ENCODE measurements at places on chromosomes 13 and 19.

- DNase-seq: no peak
These were observed 27.4 kb downstream of the GRIK5 start for GRCh38 chr19:42042455-42043170.

- DNase-seq: no peak
These were observed 383.4 kb downstream of the ZNF536 start for GRCh38 chr19:30755581-30755980.

DNA sequence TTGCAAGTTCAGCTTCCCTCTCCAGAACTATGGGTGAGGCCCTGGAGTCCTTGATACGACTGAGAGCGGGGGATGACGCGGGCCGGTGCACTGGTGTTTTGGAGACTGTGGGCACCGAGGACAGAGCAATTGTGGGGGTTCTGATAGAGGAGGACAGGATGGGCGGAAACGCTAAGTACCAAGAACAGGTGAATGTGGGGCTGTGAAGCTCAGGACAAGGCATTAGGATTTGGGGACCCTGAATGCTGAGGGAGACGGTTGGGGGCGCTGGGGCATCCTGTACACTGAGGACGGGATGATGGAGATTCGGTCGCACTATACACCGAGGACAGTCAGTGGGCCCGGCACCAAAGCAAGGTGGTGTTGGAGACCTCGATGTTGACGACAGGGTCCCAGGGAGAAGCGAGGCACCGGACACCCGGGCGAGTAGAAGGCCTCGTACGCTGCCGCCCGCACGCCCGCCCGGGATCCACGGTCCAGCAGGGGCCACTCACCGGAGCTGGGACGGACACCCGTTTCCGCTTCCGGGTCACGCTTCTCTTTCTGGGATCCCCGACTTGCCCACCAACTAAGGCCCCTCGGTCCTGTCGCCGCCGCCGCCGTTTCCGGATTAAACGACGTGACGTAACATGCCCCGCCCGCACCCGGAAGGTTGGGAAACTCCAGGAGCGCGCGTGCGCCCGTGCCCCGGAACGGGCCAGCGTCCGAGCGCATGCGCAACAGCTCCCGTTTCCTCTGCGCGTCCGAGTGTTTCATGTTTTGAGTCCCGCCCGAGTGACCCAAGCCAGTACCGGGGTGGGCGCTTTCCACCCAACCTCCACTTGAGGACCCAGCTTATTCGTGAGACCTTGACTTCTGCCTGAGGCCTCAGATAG lies at the start of gene CHMP2A:
Gene CHMP2A (minus strand): TSS at position 612 of the 875 bp plus-strand sequence. CDS start 893 bp downstream, outside the sequence.
- peak; percentile 98 for DNase-seq

DNA sequence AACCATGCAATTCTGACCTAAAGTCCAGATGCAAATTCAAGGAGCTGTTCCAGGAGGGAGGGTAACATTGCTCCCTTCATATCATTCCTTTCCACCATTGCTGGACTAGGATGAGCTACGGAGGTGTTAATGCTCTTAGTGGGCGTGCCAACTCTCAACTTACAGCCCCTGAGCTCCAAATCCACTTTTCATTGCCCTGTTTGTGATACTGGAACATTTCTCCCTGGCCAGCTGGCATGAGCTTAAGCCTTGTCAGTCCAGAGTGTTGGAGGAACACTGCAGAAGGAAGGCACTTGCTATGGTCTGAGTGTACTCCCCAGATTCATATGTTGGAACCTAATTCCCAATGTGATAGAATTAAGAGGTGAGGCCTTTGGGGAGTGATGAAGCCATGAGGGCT lies 70.4 kb upstream of the FARP1 start:
- DNase-seq: no peak

- DNase-seq: no peak
These were observed 964 bp downstream of the PCDH17 start for GRCh38 chr13:57632276-57633140.

DNA sequence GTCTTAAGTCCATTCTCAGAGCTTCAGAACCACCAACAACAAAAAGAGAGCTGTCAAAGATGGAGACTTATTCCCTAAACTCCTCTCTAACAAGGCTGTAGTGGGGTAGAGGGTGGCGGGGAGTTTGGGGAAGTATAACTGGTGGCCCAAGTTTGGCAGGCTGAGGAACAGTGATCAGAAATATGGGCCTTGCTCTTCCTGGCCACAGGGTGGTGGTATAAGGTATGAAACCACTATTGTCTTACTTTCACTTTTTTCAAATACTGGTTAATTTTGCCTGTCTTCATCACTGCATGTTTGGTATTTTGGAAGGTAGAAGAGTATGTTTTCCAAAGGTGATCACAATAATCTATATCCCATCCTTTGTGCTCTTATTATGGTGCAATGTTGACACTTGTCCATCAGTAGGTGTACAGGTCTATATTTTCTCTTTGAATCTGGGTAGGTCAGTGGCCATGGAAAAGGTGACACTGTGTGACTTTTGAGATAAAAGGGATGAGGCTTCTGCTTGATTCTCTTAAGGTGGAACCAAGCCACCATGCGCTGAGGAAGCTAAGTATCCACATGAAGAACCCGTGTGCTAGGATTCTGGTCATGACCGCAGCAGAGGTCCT lies 23.2 kb upstream of the GPC5 start:
- no peak for DNase-seq

GRCh38 chr19:3868770-3869456 lies at the start of gene ZFR2:
TSS of gene ZFR2 (minus strand) at chr19:3869038. CDS start at chr19:3869017, 21 bp downstream.
- peak; percentile 24 for DNase-seq

GRCh38 chr13:52446265-52446664 lies 4.2 kb downstream of the VPS36 start:
- DNase-seq: no peak

- no peak for DNase-seq
These were observed 6.2 kb downstream of the RPS19 start for GRCh38 chr19:41866284-41866683.

- DNase-seq: no peak
These were observed 37.9 kb downstream of the TNFRSF19 start for GRCh38 chr13:23608138-23608537.

- no peak for DNase-seq
These were observed 46.5 kb downstream of the MLLT1 start for GRCh38 chr19:6233056-6233826.

DNA sequence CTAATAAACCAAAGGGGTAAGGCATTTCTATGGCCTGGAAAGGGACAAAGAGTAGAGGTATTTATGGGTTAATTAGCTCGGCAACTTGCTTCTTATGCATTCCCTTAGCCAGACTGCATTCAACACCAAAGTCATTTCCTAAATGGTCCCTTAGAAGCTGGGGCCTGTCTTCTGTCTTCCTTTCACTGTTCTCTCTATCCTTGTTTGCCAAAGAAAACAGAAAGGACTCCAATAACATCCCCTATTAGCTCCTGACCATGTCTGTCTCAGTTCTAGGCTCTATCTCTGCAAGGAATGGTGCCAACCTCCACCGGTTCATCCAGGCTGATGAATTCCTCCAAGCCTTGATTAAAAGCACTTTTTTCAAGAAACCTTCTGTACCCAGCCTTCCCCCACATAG lies 123.5 kb downstream of the KCTD12 start:
- no peak for DNase-seq

DNA sequence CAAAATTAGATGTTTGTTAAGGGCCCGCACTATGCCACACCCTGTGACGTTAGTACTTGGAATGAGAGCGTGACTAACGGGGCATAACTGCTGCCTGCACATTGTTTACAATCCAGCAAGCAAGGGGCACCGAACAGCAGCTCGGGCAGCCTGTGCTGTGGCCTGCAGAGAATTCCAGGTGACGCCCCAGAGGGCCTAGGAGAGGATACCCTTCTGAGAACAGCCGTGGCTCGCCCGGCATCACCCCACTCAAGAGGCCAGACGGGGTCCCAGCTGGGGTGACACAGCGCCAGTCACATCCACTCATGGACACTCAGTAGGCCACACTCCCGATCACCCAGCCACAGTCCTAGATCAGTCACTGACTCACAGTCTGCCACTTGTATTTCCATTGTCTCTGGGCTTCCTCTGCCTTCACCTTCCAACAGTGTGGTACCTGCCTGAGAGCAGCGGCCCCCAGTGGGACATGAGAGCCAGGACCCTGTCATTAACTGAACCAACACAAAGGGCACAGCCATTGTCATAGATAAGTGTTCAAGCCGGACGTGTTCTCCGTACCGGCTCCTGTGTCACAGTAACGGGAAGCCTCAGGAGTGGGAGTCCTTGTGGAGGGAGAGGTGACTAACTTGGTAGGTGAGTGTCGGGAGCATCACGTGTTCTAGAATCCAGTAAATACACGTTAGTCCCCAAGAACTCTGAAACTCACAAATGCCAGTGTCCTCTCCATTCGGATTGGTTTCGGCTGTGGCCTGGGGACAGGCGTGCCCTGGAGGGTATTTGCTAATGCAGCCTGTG lies 7.5 kb downstream of the ZNF331 start:
- no peak for DNase-seq

GRCh38 chr13:27233964-27234363 lies 17.4 kb upstream of the RPL21 start:
- DNase-seq: no peak

- no peak for DNase-seq
These were observed 392.7 kb upstream of the ZNF507 start for GRCh38 chr19:31952693-31953092.

DNA sequence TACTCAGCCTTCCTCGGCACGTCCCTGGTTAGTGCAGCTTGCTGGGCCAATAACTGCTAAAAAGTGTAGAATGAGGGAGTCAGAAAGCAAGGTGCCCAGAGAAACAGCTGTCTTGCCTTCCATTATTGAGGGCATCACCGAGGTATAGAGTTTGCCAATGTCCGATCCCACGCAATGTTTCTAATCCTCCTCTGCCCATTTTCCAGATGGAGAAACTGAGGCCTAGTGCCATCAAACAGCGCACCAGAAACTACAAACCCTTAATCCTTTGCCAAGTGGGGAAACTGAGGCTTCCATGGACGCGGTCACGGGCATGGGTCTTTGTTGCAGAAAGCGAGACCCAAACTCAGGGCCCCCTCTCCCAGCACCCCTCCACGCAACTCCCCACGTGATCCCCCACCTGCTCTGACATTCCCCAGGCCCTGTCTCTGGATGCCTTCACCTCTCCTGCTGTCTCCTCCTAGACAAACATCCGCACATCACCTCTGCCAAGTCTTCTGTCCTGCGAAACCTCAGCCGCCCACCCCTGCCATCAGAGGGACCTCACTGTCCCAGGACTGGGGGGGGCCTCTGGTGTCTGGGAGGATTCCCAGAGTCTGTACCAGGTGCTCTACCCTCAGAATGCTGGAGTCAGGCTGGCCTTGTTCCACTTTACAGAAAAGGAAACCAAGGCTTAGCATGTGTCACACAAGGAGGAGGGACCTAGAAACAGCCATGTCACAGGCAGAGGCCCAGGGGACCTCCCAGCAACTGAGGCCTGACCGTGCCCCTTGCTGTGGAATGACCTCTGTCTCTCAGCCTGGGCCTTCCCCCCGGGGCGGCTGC lies 930 bp upstream of the PDE4C start:
- no peak for DNase-seq

DNA sequence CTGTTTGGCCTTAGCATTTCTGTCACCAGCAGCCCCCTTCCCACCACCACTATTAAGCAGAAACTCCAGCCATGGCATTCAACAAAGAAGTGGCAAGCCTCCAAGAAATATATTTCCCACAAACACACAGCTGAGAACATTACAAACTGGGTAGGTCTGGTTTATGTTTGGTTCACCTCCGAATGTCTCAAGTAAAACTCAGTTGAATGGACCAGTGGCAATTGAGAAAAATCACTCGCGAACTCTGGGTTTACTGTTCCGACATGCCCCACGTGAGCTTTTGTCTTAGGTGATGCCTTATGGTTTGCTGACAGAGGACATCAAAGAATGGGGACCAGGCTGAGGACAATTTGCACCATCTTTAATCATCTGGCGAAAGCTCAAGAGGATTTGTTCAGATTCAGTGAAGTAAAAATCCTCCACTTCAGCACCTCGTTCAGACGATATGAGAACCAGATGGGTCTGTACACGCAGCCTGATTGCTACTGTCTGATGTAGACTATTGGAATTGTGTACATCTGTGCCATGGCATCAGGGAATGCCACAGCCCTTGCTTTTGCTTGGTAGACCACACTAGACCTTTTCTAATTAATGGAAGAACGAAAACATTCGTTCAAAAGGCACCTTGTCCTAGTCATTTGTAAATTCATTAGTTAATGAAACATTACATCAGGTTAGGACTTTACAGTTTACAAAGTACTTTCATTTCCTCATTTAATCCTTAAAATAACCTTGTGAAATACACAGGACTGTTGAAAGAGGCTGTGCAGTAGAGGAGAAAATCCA lies 59.4 kb downstream of the SLC10A2 start:
- DNase-seq: no peak

DNA sequence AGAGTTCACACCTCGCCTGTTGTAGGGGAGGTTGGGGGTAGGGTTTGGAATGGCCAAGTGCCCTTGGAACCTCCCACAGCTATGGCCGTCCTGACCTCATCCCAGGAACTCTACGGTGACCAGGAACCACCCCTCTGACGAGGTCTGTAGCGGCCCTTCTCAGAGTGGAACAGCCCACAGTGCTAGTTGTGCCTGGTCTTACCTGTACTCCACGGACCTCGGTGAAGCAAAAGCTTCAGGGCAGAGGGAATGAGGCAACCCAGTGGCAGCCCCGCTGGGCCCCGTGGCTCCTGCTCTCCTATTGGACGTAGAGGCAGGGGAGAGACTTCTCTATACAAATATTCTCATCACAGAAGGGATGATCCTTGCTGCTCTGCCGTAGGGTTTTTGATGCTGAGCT lies 7.1 kb downstream of the TSSK6 start:
- DNase-seq: no peak

DNA sequence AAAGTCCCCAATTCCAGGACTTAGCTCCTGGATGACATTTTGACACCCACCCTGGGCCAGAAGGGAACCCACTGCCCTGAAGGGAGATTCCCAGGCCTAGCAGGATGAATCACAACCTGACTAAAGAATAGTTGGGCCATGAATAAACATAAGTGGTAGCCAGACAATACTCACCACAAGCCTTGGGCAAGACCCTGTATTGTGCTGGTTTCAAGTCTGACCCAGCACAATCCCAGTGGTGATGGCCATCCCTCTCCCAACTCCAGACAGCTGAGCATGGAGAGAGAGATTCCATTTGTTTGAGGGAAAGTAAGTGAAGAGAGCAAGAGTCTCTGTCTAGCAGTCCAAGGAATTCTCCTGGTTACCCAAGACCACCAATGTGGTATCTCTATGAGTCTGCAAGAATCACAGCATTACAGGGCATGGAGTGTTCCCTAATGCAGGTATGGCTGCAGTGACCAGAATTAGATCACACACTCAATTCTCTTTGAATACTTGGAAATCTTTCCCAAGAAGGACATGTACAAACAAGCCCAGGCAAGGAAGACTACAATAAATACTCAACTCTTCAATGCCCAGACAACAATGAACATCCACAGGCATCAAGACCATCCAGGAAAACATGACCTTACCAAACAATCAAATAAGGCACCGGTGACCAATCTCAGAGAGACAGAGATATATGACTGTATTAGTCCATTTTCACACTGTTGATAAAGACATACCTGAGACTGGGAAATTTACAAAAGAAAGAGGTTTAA lies 158.0 kb downstream of the VWA8 start:
- no peak for DNase-seq

- DNase-seq: peak; percentile 64
These were observed at the start of gene ANGPTL4 for GRCh38 chr19:8363803-8364771. TSS of gene ANGPTL4 (plus strand) at chr19:8364155. CDS start at chr19:8364322, 167 bp downstream.
